ENCODE measurements at places on chromosomes 5 and 9.

DNA sequence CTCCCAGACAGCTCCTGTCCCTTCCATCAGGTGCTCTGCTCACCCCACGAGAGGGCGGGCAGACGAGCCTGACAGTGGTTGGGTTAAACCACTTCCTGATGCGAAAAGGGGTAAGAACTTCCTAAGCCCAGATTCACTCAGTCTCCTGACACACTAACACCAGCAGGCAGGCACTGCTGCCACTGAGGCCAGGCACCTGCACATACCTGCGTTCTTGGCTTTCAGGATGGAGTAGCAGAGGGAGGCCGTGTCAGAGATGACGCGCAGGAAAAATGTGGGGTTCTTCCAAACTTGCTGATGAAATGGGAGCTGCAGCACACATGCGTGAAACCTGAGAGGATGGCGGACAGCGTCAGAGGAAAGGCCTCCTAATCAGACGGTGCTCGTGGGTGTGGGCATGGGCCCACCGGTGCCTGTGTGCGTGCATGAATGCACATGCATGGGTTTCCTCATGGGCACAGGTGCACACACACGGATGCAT, 29.9 kb downstream of the SLC6A18 start:
- peak; percentile 3 for DNase-seq

DNA sequence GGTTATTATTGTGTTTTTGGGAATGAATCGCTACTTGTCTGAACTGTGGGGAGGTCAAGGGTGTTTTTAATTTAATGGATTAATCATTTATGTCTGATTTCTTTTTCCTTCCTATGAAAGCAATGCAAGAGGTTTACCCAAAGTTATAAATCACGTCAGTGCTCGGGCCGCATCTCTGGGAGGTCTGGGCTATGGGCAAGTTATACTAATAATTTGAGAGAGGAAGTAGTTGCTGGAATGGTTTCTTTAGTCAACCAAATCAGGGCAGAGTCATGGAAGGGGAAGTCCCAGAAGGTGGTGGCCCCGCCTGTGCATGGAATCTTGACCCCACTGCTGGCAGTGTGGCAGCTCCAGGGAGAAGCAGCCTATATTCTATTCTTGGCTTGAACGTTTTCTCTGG, 180.2 kb downstream of the HSPA4 start:
- no peak for DNase-seq

DNA sequence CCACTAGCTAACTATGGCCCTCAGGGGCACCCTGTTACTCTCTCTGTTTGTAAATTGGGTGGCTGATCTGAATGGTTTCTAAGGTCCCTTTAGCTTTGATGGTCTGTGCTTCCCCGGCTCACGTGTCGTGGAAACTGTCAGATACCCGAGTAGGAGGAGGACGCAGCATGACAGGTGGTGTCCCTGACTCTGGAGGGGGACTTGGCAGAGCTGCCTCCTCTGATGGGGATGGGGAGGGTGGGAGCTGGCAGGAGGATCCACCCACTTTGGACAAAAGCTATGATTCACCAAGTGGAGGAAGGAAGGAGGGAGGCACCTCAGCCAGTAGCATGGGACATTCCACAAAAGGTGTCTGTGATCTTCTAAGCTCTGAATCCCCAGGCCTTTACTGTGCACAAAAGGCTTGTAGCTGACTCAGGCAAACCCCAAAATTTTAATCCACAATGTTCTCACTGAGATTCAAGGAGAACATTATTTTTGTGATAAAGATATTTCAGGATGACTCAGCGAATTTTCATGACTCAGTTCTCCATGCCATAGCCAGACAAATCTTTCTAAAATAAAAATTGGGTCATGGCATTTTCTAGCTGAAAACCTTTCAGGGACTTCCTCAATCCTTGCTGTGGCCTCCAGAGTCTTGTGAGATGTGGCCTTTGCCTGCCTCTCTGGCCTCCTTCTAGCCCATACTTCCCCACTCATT, 131.0 kb upstream of the BRINP1 start:
- no peak for DNase-seq

GRCh38 chr9:129113645-129114304, 2.6 kb downstream of the PTPA start:
- no peak for DNase-seq

DNA sequence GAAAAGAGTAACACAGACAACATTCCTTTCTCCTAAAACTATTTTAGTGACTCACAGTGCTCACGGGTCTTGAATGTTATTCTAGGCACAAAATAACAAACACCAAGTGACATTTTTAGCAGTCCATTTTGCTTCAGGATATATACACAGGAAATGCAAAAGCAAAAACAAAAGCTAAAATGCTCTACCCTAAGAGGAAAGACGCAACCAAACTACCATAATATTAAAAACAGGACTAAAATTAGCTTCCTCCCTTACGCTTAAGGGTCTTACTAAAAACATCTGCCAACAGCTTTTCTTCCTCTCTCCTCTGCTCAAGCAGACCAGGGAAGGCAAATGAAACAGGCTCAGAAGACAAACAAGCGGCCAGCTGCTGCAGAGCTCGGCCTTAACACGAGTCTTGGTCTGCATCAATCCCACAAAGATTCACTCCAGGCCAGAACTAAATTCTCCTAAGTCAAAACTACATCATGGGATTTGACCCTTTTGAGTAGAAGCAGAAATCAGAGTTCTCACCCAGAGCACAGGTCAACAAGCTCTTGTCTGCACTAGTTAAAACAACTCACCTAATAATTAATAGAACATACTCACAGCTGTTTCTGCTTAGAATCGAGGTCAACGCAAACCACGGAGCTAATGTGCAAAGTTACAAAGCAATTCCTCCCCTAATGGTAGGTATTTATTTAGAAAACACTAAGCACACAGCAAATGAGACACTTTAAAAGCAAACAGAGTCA, 62.3 kb downstream of the RAPGEF1 start:
- DNase-seq, result no peak

DNA sequence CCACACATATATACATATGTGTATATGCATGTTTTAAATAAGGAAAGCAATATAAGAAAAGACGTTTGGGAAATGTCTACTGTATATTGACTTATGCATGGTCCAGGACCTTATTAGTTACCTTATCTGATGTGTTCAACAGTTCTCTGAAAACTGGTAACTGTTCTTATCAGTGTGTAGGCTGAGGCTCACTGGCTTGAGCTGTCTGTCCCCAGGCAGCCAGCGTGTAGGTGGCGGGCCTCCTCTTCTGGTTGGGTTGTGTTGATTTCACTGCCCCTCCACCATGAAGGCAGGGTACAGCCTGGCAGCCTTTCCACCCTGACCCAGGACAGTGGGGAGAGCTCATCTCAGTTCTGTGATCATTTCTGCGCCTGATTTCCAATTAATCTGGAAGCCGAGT, 38.7 kb upstream of the SEMA4D start:
- DNase-seq, result no peak

DNA sequence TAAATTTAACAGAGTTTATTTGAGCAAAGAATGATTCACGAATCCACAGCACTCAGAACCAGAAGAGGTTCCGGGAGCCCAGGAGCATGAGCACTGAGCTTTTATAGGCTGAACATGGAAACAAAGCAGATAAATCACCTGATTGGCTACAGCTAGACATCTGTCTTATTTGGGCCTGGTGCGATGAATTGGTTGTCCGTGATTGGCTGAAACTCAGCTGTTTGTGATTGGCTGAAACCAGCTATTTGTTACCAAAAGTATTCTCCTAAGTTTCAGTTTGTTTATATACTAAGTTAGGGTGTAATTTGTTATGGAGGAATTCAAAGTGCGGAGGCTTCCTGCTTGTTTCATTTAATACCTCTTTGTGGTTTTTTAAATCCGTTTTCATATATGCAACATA, 15.8 kb upstream of the LCP2 start:
- DNase-seq, result no peak

DNA sequence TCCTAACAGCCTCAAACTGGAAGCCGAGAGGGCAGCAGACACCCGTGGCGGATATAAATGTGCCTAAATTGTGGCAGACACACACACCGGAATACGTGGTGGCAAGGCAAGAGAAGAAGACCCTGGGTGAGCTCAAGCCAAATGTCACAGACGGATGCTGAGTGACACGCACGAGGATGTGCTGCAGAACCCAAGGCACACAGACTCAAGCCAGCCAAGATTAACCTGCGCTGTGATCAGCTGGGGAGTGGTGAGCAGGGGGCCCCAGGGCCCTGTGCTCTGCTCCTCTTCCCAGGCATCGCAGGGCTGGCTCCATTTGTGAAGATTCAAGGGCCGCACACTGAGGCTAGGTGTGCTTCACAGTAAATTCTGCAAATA, 16.4 kb downstream of the SEMA4D start:
- no peak for DNase-seq

GRCh38 chr9:95096381-95096780, 221.1 kb downstream of the FANCC start:
- no peak for DNase-seq

DNA sequence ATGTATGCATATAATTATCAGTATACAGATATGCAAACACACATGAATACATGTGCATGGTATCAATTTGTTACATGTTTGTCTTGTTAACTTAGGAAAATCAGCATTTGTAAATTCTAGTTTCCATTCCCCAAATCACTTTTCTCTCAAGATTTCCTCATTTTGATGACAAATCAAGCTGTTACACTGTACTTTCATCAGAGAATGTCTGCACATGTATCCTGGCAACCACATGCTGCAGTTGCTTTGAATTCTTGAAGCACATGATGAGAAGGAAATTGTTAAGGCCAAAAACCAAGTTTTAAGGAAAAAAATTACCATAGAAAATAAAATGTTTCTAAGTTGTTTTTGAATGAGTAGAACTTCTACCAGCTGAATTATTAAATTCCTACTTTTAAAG, 1834.5 kb downstream of the EFNA5 start:
- DNase-seq, result no peak

- DNase-seq, result no peak
Observed at GRCh38 chr5:111068213-111068612, 3.3 kb upstream of the TSLP start.

GRCh38 chr9:89454498-89455355, 43.2 kb downstream of the SEMA4D start:
- no peak for DNase-seq

DNA sequence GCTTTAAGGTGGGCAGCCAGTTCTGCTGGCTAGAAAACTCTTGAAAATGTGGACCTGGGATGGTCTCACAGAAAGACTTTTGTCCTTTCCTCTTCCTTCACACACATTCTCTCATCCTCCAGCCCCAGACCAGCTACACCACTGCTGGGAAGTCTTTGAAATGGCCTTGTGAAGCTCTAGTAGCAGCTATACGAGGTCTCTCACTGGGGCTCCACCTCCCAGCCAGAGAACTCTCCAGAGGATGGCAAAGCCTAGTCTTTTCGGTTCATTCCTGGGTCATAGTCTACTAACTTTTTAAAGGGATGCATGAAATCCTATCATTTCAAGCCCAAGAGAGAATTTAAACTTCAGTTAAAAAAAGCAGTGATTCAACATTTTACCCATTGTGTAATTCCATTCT, 133.9 kb upstream of the ERCC6L2 start:
- no peak for DNase-seq

- DNase-seq, result no peak
Observed at GRCh38 chr5:85108471-85108870, 723.8 kb upstream of the EDIL3 start.

- DNase-seq, result no peak
Observed at GRCh38 chr5:113771483-113771882, 258.0 kb downstream of the YTHDC2 start.

- no peak for DNase-seq
Observed at GRCh38 chr5:73617510-73618279, 8.3 kb upstream of the ARHGEF28 start.

GRCh38 chr9:96435345-96435744, 14.6 kb upstream of the HABP4 start:
- DNase-seq, result no peak

- DNase-seq, result no peak
Observed at GRCh38 chr5:62653864-62654575, 75.4 kb downstream of the LRRC70 start.

DNA sequence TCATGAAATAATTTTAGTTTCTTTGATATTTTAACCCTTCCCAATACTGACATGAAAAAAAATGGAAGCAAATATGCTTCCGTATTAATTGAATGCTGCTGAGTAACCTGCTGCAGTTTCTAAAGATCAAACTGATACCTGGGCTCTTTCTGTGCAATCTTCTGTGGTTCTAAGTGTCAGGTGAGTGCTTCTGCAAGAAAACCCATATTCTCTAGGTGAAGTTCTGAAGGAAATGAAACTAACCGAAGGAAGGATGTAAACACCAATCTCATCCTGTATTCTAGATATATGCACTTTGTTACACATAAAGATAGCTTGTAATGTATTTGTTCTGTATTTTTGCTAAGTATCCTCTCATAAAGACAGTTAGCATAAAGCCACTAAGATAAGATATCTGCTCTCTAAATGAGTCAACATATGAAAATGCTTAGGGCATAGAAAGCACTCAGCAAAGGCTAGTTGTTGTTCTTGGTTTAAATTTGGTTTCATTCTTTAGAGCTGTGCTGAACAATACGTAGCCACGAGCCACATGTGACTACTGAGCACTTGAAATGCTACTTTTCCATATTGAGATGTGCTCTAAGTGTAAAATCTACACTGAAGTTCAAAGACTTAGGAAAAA, 52.0 kb downstream of the ITGA2 start:
- DNase-seq, result no peak

- no peak for DNase-seq
Observed at GRCh38 chr5:75640826-75641225, 29.6 kb downstream of the ANKDD1B start.

DNA sequence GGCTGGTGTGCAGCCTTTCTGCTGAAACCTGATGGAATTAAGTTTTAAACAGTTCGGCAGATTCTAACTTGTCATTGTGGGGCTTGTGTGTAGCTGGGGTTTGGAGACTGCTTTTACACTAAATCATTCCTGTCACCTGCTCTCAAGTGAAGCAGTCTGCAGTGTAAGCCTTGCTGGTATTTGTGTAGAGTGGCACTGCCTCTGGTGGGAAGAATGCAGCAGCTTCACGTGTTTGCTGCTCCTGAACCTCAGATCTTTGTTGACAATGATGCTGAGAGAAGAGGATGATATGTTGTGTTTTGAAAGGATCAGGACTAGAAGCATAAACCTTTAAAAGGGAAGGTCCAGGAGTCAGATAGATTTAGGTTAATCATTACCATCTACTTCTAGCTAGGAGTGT, 88.1 kb downstream of the KDM4C start:
- DNase-seq, result no peak

GRCh38 chr9:113603773-113604172, 140.2 kb downstream of the RGS3 start:
- DNase-seq, result no peak

GRCh38 chr9:124263800-124264426, 6.2 kb downstream of the NEK6 start:
- DNase-seq, result no peak

- DNase-seq, result no peak
Observed at GRCh38 chr5:135451581-135452320, 400 bp downstream of the TIFAB start.
